Stimulated activated CD8-positive, alpha-beta memory T cell treated with anti-CD3 and anti-CD28 coated beads, Interleukin-4, amount 100 ng/mL, for 4 hours (primary cell): ENCODE measurements at places on chromosomes 7 and 10.

DNA sequence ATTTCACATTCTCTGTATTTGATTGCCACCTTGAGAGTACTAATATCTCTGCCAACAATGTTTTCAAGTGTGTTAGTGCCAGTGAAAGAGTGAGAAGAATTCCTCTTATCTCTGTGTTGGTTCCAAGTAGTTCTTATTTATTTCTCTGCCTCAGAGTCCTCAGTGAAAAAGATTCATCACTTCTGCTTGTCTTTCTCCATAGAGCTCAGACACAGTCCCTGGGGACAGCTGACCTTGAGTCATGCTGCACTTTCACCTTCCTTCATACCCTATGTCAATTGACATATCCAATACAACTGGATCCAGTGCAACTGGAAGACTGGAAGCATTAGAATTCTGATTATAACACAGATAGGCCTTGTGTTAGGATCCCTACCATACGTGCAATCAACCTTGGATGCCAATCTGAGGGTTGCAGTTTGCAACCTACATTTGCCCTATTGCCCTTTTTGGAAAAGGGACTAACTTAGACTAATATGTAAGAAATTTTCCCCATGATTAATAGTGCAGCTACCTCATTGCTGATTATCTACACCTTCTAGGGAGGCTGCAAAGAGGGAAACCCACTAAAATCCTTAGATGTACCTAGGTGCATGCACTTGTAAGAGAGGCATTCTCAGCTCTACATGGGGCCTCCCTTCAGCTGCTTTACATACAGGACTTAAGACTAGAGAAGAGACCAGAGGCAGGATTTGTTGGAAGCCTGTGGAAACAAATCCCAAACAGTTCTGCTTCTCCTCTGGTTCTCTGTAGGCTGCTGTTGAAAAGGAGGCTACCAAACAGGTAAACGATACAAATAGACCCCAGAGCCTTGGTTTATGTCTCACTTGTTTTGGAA lies 8.4 kb downstream of the IFIT2 start:
- DNase-seq, result no peak

- no peak for DNase-seq
Measured at GRCh38 chr7:158973440-158973839, 117.1 kb downstream of the DYNC2I1 start.

DNA sequence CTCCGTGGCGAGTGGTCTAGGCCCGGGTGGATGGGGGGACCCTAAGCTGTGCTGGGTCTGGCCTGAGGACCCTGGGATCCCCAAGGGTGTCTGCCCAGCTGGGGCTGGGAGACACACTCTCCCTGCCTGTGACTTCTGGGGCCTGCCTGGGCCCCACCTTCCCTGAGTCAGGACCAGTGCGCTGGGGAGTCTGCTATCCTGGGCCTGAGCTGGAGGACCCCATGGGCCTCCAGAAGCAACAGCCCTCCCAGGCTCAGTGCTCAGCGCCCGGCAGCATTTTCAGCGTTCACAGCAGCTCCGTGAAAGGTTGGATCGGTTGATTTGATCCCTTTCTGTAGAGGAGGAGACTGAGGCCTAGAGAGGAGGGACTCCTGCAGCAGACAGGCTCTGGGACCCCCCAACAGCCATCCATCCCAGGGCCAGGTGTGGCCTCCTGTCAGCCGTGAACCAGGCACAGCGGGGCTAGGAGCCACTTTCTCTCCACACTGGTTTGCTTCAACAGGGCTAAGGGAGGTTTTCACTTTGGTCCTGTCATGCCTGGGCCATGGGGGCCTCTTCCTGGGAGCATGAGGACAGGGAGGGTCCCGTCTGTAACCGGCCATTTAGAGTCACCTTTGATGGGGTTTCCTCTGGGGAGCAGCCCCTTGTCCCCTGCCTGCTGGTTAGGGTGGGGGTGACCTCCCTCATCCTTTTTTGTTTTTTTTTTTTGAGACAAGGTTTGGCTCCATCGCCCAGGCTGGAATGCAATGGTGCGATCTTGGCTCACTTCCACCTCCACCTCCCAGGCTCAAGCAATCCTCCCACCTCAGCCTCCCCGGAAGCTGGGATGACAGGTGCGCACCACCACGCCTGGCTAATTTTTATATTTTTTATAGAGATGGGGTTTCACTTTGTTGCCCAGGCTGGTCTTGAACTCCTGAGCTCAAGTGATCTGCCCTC lies 12.4 kb downstream of the FOXL3 start:
- DNase-seq, result no peak

DNA sequence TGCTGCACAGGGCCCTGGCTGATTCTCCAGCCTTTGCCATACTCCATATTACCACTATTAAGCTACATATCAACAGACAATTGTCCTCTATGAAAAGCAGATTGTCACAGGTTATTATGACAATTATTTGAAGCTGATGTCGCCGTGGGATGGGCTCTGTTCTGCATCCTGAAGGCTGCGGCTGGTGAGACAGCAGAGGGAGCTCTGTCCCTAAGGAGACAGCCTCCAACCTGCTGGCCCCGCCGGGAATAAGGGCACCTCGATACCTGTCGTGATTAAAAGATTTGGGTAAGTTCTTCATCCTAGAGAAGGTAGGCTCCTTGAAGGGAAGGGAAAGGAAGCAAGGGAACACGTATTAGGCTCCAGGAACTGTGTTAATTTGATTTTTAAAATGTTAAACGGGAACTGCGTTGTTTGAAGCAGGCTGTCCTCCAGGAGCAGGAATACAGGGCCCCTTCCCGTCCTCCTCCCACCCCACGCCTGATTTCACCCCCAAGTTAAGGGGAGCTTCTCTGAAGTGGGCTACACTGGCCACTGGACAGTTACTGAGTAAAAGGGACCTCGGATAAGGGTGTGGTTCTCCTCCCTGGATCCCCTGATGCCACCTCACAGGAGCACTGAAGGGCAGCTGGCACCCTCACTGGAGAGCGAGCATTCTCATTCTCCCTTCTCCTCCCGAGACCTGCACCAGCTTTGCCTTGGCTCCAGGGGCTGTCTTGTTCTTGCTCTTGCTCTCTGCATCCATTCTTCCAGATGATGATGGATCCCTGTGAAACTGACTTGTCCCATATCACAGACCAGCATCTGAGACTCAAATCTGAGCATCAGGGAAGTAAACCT lies 11.8 kb upstream of the TIAL1 start:
- no peak for DNase-seq

DNA sequence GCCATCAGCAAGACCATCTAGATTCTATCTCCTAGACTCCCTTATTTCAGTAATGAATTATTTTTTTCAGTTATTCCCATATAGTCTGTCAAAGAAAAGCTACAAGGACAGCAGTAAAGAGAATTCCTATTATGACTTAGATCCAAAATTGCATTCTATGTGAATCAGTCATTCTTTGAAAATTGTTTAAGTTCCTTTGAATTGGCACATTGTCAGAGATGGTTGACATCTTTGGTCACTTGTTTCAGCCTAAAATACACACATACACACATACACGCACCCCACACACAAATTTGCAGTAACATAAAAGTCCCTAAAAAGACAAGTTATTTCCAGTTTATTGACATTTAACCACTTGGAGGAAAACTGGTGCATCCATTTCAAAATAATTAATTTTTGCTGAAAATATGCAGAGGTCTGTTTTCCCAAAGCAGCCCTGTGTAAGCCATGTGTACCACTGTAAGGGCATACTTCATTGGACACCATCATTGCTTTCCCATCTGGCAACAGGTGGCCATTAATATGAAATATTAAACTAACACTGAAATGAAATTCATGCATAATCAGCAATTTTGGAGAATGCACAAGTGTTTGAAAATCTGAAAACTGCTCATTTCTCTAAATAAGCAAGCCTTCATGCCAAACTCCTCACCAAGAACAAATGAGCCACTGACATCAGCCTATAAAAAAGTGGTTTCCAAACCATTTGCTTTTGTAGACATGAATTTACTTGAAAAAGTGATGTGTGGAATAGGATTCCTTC lies 121.7 kb upstream of the COL1A2 start:
- DNase-seq, result no peak

DNA sequence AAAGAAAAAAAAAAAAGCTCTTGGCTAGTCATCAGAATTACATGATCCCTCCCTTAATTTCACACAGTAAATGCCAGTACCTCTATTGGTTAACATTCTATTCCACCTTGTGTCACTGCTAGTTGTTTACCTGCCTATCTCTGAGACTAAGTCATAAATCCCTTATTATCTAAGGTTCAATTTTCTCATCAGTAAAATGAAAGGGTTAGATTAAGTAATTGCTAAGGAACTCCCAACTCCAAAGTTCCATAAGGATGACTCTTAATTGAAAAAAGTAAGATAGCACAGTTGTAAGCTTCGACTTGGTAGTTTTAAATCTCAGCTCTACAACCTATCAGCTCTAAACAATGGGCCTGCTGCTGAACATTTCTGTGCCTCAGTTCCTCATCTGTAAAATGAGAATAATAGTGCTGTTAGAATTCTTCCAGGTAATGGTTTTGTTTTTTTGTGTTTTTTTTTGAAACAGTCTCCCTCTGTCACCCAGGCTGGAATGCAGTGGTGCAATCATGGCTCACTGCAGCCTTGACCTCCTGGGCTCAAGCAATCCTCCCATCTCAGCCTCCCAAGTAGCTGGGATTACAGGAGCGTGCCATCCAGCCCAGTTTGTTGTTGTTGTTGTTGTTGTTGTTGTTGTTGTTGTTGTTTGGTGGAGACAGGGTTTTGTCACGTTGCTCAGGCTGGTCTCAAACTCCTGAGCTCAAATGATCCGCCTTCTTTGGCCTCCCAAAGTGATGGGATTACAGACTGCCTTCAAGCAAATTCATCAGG lies 35.6 kb downstream of the SRPK2 start:
- no peak for DNase-seq
